ENCODE measurements at places on chromosomes 5 and 9.

DNA sequence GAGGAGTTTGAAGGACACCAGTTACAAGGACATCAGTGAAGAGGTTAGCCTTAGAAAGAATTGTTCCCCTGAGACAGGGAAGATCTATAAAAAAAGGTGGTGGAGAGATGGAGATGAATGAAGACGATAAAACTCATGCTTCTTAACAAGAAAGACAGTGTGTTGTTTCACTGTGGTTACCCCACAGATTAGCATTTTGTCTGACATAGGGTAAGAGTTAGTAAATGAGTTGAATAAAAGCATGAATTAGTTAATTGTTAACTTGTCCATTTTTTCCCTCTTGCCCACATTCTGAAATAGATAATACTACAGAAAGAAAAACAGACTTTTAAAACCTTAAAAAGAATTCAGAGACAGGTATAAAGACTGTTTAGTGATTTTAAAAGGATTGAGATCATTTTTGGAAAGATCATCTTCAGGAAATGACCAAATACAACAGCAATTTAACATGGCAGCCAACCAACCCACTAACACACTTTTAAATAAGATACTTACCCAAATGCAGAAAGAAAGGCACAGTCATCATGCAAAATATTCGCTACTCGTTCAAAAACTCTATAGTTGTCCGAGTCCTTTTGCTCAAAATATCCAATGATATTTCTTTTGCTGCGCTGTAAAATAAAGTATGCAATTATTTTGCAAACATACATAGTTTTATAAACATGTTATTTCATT, 78.5 kb downstream of the ERP44 start:
- no peak for DNase-seq

- DNase-seq: peak; percentile 62
Observed at GRCh38 chr5:53095931-53096525, 13.5 kb downstream of the MOCS2 start.

DNA sequence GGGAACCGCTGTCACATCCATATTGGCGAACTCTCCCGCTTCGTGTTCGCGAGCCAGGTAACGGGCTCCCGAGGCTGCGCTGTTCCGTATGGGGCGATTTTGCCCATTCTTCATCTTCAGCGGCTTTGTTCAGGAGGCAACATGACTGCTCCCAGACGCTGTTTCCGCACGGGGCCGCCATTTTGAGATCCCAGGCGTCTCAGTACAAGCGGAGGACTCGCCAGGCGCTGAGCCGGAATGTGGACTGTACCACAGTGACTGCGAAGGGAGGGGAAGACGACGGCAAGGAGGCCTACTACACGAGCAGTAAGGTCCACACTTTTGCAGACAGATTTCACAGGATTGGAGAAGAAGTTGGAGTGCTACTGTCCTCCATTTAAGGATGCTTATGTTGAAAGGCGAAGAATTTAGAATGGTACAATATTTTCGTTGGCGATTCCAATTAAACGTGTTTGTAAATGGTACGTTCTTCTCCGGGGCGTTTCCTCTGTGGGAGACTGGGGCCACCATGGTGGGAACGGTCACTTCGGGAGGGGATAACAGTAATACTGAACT, 41.6 kb upstream of the ZNF300 start:
- DNase-seq: no peak

DNA sequence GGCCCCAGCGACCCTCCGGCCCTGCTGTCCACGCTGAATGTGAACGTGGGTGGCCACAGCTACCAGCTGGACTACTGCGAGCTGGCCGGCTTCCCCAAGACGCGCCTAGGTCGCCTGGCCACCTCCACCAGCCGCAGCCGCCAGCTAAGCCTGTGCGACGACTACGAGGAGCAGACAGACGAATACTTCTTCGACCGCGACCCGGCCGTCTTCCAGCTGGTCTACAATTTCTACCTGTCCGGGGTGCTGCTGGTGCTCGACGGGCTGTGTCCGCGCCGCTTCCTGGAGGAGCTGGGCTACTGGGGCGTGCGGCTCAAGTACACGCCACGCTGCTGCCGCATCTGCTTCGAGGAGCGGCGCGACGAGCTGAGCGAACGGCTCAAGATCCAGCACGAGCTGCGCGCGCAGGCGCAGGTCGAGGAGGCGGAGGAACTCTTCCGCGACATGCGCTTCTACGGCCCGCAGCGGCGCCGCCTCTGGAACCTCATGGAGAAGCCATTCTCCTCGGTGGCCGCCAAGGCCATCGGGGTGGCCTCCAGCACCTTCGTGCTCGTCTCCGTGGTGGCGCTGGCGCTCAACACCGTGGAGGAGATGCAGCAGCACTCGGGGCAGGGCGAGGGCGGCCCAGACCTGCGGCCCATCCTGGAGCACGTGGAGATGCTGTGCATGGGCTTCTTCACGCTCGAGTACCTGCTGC, 839 bp downstream of the KCNV2 start:
- no peak for DNase-seq

DNA sequence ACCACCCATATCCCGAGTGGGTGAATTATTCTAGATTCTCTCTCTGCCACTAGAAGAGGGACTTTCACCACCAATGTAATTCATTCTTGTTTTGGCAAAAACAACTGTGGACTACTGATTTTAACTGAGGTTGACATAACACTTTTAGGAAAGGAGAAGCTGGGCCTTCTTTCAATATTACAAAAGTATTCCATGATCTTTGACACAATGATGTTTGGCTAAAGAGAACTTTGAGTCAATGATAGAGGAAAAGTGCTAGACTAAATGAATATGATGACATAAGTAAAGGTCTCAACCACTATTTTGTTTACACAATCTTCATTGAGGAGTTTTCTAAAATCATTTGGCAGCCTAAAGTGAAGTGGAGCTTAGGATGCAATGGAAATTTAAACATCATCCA, 336.9 kb upstream of the PDE4D start:
- DNase-seq: no peak

- no peak for DNase-seq
Observed at GRCh38 chr9:116504893-116505480, 182.1 kb upstream of the TRIM32 start.

DNA sequence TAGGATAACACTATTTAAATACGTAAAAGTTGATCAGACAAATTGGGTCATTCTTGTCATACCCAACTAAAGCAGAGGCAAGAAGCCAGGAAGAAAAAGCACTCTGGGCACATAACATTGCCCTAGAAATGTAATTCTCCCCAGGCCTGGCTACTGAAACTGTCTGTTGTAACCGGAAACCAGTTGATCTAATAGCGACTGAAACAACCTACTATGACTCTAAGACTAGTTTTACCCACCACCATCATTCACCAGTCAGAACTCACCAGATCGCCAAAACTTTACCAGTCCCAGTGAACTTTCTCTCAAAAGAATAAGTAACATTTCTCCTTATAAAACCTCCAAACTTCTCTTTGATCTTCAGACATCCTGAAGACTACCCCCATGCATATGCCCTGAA, 99.3 kb upstream of the WWC1 start:
- no peak for DNase-seq

DNA sequence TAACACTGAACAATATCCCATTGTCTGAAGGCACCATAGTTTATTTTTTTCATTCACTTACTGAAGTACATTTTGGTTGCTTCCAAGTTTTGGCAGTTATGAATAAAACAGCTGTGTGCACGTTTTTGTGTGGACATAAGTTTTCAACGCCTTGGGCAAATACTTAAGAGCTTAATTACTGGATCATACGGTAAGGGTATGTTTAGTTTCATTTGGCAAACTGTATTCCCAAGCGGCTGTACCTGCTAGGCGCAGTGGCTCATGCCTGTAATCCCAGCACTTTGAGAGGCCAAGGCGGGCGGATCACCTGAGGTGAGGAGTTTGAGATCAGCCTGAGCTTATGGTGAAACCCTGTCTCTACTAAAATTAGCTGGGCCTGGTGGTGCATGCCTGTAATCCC, 63.7 kb upstream of the FAM120A start:
- DNase-seq: no peak

DNA sequence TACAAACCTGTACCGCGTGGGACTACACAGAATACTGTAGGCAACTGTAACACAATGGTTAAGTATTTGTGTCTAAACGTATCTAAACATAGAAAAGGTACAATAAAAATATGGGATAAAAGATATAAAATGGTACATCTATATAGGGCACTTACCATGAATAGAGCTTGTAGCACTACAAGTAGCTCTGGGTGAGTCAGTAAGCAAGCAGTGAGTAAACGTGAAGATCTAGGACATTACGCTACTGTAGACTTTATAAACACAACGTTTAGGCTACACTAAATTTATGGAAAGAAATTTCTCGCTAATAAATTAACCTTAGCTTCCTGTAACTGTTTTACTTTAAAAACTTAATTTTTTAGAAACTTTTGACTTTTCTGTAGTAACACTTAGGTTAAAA, 46.5 kb downstream of the MRPS27 start:
- no peak for DNase-seq

GRCh38 chr9:77474936-77475335, 173.2 kb downstream of the GNA14 start:
- no peak for DNase-seq

Data from stimulated activated CD4-positive, alpha-beta T cell treated with anti-CD3 and anti-CD28 coated beads, Interleukin-2, amount 100 ng/mL, for 48 hours (primary cell).